ENCODE measurements at places on chromosomes 6 and 20. TPM values are rescaled to one million over a fixed set of nuclear protein-coding genes. Genes with fewer than 3 reads are reported as not detected.

DNA sequence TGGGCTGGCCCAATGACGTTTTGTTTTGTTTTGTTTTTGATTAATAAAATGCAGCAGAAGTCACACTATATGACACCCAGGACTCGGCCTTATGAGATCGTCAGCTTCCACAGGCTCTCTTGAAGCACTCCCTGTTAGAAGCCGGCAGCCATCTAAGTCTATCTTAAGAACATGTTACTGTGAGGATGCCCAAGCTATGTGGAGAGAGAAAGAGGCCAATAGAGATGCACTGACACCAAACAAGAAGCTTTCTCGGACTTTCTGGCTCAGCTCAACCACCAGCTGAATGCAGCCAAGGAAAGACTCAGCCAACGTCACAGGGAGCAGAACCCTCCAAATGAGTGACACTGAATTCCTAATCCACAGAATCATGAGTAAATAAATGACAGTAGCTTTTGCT is 14.0 kb downstream of the SGK1 start:
- DNase-seq = no peak

DNA sequence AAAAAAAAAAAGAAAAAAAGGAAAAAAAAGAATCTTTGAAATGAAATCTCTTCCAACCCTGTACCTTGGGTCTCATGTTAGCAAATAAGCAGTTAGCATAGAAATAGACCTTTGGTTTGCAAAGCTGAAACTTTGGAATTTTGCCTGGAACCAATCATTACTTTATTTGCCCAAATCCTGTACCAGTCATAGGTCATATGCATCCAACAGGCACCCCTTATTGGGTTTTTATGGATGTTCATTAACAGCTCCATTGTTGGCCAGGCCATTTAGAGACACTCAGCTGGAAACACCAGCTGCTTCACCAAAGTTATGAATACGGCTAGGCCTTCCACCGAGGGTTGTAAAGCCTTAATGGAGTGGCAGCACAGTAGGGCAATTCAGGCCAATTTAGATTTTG is 53.0 kb downstream of the ALDH8A1 start:
- DNase-seq = no peak

- DNase-seq = no peak
Observed at GRCh38 chr20:10432079-10432478, 1.9 kb downstream of the MKKS start.

DNA sequence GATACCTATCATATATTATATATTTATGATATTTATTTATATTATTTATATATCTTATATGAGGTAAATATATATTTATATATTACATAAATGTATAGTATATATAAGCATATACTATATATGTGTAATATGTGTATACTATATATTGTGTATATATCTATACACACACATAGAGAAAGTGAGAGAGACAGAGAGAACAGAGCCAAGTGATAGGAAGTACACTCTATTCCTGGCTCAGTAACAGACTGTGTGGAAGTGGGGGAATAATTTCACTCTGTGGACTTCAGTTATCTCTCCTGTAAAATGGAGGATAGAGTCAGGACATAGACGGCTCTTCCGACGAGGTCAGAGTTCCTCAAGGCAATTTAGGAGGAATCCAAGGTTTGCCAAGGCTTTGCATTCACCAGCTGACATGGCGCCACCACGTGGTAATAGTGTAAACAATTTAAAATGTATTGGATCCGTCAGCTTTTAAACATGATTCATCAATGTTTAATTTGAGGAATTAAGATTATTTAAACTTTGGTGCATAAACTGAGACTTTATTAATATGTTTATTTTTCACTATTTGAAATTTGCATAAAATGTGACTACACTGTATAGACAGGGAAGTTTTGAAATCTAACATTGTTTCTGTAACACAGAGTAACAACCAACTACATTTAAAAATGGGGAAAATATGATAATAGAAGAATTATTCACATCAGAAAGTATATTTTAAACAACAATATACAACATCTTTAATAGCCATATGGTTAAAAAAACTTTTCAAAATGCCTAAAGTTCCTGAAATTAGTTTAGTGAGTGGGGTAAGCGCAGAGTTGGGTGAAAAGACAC is 75.4 kb upstream of the TMEM244 start:
- DNase-seq = peak; percentile 25

The MOG gene
- 2.3 TPM for total RNA-seq

The SLC12A5 gene
- total RNA-seq = 0.73 TPM

The CAP2 gene
- 126 TPM for total RNA-seq

The RWDD2A gene
- 2.1 TPM for total RNA-seq

All from heart left ventricle (tissue), 16 donors.